B cell (primary cell): ENCODE measurements at places on chromosomes 12 and 14.

DNA sequence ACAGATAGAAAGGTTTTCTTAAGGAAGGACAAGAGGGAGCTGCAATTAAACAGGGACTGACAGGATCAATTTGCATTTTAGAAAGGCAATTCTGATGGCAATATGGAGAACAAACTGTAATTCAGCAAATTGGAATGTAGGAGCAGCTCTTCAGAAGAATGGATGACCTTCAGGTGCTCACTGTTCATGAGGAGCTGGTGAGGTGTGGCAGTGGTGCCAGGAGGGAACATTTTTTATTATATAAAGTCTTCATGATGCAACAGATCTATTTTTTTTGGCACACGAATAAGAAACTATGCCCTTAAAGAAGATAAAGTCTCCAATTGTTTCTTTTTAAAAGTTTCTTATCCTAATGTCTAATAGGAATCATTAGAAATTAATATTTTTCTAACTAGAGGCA is 151.7 kb downstream of the SLC38A4 start:
- no peak for DNase-seq

DNA sequence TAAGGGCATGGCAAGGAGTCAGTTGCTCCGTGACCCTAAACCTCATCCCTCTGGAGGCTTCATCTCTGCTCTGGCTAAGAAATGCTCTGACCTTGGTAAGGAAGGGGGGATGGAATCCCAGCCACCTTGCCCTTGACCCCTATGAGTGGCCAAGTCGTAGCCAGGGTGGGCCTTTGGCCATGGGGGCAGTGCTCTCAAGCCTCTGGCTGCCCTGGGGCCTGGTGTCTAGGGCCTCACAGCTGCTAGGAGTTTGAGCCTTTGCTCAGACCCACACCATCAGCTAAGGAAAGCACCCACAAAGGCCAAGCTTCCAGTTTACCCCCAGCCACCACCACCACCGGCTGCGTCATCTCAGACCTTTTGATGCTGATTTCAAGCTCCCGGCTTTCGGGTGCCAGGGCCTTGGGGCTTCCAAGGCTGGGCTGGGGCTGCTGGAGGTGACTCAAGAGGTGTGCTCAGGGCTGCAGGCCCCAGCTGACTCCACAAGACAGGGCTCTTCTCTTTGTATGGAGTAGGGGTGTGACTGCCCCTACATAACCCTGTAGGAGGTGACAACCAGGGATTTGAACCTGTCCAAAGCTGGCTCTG is 3.7 kb downstream of the ASB2 start:
- no peak for DNase-seq

DNA sequence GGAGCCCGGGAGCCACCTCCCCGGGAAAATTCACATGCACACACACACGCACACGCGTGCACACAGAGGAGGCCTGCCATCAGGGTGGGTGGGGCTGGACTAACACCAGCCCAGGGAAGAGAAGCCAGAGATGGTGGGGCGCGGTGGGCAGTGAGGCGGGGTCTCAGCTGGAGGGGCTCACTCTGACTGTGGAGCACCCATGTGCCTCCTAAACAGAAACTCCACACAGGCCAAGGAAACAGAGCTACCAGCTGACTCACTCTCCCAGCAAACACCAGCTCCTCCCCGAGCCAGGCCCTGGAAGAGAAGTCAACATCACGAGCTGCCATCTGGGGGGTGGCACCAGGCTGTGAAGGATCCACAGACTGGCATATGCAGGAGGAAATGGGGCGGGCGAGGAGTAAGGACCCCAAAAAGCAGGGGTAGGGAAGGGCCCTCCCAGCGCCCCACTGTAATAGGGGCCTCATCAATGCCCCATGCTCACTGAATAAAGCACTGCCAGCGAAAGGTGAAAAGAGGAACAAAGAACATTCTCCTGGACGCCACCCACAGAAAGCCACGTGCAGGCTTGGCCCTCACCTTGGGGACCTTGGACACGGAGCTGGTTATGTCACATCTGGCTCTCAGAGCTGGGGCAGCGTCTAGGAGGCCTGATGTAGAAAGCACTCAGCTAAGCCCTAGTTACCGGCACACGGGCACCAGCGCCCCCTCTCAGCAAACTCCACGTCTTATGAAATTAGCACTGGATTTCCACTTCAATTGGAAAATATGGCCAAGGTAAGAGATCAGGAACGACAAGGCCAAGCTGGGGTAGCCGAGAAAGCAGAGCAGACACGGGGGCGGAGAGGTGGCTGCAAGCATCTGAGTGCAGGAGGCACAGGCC is 8.4 kb upstream of the INF2 start:
- peak; percentile 85 for DNase-seq

DNA sequence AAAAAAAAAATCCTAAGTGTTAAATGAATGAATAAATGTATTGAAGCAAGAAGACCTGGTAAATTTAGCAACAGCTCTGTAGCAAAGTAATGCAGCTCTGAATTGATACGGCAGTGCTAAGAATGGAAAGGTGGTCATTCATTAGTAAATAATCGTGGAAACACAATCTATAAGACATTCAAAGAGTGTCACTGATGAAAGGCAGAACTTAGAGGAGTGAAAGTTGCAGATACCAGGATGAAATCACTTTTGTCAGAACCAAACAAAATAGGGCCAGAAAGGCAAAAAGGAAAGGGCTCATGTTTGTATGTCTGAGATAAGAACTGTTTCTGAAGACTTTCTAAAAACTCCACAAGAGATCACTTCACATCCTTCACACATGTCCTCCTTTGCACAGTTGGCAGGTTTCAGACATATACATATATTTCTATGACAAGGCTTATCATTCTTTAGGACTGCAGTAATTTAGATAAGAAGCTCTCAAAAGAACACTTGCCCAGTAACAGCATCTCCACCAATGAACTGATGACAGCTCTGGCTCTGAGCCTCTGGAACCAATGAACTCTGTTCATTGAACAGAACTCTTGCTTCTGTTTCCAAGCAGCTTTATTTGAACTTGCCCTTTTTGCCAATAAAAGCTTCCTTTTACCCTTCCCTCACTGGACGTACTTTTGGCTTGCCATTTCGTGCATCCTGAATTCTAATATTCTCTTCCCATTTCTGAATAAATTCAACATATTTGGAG is 4.2 kb upstream of the LRR1 start:
- peak; percentile 55 for DNase-seq

DNA sequence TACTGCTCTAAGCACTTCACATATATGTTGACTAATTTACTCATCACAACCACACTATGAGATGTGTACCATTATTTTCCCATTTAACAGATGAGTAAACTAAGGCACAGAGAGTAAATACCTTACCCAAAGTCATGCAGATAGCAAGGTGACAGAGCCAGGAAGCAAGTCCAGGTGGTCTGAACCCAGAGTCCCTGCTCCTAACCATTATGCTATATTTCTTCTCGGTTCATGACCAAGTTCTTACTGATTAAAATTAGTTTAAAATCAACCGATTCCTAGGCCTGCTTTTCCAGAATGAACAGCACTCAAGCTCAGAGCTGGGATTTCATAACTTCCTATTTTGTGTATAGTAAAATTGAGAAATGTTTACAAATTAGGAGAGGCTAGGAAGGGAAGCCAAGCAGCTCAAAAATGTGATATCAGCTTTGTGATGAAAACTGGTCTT is 85.5 kb upstream of the EGLN3 start:
- DNase-seq, result no peak

GRCh38 chr14:100056964-100057795 is 8.0 kb upstream of the EVL start:
- DNase-seq, result peak; percentile 66

DNA sequence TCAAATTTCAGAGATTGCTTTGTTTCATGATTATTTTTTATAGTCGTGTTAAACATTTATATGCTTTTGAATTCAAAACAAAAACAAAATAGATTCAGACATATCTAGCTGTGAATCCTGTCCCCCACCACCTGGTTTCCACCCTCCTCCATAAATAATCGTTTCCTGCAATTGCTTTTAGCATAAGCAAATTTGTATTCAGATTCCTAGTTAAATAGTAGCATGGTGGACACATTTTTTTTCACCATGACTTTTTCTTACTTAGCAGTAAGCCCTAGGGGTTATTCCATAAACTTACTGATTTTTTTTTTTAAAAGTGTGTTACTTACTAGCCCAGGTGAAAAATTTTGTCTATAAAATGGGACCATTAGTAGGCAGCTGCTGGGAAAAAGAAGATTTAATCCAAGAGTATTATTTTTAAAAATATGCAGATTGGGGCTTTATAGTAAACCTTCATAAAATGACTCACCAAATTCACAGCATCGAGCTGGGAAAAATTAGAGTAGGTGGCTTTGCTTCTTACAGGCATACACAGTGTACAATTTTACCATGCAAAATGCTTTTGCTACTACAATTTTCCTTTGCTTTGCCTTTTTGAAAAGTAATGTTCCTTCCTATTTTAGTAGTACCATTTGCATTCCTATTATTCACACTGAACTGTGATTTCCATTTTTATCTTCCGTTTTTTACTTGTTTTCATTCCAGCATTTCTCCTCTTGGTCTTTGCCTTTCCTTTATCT is 117.8 kb downstream of the BTG1 start:
- DNase-seq, result no peak

DNA sequence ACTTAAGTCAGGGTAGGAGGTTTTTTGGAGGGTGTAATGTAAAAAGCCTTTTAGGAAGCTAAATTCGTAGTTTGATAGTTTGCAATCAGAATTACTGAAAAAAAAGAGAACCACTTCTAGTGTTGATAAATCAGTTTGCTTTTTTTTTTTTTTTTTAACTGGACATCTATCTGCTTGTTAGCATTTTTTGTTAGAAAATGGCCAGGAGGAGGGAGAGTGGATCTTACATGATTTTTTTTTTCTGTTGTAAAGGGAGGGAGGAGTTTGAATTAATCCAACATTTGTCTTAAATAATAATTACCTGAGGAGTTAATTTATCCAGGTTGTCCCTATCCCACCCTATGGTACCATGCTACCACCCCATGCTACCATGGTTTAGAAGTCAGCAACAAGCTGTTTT is 1.2 kb downstream of the FBXO34 start:
- no peak for DNase-seq

DNA sequence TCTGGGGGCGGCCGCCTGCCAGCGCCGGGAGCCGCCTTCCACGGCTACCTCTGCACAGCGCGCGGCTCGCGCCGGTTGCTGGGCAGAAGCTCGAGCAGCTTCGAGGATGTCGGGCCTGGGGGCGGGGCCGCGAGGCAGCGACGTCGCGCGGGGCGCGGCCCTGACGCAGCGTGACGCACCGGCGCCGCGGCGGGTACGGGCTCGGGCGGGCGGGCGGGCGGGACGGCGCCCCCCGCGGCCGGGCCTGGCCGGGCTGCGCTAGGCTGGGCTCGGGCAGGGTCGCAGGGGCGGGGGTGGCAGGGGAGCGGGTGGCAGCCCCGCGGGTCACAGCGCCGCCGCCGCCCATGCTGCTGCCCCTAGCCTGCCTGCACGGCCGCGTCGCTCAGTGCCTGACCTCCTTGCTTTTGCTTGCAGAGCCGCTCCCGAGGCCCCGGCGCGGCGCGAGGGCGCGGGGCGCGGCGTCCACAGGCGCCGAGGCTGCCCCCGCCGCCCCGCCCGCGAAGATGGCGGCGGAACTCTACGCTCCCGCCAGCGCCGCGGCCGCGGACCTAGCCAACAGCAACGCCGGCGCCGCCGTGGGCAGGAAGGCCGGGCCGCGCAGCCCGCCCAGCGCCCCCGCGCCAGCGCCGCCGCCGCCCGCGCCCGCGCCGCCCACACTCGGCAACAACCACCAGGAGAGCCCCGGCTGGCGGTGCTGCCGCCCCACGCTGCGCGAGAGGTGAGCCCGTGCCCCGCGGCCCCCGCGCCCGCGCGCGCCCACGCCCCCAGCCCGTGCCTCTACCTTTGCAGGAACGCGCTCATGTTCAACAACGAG is at the start of gene BTBD6:
Gene BTBD6 (plus strand): TSS at position 166 of the 814 bp plus-strand sequence. CDS start 179 bp downstream, at position 345.
- peak; percentile 93 for DNase-seq

- no peak for DNase-seq
Measured at GRCh38 chr14:104544362-104544961, 35.1 kb upstream of the C14orf180 start.

DNA sequence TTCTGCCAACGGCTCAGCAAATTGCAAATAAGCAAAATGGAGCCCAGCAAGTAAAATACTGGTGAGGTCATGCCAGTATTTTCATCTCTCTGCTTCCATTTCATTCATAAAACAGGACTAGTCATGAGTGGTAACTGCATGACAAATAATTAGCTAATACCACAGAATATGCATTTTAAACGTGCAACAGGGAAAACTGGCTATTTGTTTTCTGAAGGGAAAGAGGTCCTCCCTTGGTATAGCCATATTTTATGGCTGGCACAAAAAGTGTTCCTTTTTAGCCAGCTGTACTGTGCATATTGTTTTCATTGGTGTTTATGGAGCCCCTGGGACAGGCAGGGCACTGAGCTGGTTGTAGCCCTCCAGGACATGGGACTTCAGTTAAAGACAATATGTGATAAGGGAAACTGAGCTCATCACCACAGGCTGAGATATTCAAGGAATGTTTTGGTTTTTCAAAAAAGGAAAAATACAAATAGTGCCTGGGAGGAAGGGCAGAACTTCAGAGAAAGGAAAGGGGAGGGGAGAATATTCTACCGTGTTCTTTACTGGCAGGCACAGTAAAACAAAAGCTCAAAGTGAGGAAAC is 26.1 kb upstream of the FOXN3 start:
- DNase-seq, result no peak

GRCh38 chr12:87444039-87444438 is 585.2 kb downstream of the C12orf50 start:
- DNase-seq, result no peak

DNA sequence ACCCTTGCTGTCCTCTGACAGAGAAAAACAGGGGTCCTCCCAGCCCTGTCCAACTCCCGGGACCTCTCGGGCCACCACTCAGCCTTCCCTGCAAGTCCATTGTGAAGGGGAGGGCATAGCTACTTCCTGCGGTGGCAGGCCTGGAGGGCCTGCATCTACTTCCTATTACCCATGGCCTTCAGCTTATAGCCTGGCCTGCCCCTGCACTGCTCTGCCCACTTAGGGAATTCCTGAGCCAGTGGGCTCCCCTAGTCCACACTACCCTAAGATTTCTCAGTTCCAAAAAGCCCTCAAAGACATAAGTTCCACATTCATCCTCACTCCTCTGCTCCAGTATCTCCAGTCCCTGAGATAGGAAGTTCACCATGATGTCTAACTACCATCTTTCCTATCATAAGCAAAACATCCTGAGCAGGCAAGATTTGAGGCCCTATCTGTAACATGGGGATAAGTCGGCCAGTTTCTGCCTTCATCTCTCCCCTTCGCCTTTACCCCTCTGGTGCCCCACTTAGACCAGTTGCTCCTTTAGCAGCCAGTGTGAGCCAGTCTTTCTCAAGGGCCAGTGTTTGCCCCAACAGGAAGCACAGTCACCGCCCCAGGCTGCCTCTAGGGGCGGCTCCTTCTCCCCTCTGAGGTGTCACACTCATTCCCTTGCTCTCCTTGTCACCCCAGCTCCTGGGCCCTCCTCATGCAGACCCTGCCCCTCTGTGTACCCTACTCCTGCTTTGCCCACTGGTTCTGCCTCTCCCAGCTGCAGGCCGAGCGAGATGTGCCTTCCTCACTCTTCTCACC is 10.9 kb downstream of the HDAC7 start:
- DNase-seq, result peak; percentile 54

- no peak for DNase-seq
Measured at GRCh38 chr12:106131676-106132075, 7.1 kb downstream of the NUAK1 start.

- no peak for DNase-seq
Measured at GRCh38 chr12:59500335-59500734, 95.5 kb upstream of the SLC16A7 start.

- no peak for DNase-seq
Measured at GRCh38 chr12:26810330-26810729, 22.7 kb downstream of the ITPR2 start.

- no peak for DNase-seq
Measured at GRCh38 chr12:110254971-110255540, 26.0 kb upstream of the ATP2A2 start.
